ENCODE measurements at places on chromosomes 7 and 10.

DNA sequence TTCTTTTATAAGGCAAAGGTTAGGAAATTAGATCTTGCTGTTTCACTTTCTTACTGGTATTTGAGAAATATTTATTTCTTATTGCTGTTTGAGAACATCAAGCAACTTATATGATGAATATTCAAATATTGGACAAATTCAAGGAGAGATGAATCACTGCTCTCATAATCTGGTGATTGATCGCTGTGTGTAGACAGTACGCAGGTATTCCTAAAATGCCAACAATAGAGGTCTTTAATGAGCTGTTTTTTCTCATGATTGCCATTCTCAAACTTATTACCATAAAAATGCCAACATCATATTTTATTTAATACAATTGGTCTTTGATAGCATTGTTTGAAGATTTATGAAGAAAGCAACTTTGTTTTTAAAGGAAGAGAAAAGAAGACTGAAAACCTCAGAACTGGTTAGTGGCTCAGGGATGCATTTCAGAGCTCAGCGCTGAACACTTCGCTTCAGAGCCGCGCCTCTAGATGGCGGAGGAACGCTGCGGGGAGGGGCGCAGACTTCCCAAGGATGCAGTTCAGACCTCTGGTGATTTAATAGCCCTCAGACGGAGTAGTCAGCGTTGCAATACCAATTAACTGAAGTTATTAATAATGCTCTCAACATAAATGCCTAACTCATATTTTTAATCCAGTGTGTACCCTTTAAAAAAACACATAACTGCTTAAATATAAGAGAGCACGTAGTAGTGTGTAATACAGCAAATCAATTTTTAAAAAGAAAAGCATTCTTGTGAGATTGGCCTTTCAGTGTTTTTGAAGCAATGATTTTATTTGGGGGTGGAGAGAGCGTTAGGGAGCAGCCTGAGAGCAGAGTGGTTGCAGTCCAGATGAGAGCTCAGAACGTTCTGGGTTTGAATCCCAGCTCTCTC is 38.5 kb upstream of the STEAP4 start:
- DNase-seq, result no peak

DNA sequence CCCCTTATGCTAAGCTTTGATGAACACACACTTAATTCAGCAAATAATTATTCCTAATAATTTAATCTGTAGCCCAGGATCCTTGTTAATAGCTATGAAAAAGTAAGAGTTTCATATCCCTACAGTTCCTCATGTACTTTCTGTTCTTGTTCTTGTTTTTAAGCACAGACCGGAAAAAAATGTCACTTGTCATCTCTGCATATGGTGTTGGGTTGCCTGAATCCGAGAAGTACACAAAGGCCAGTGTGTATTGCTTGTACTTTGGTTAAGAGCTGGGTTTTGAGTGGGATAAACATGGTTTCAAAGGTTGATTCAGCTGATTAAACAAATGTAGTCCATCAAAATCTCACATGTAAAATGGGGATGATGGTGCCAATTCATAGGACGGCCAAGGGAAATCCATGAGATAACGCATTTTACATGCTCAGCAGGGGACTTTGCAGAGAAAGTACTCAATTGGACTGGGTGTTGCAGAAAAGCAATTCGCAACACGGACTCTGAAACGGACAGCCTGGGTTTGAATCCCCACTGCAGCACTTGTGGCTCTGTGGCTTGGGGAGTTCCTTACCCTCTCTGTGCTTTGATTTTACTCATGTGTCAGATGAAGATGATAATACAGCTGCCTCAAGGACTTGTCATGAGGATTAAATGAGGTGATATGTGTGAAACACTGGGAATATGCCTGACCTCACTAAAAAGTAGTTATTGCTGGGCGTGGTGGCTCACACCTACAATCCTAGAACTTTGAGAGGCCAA is 71.7 kb downstream of the MAP3K8 start:
- DNase-seq, result no peak

DNA sequence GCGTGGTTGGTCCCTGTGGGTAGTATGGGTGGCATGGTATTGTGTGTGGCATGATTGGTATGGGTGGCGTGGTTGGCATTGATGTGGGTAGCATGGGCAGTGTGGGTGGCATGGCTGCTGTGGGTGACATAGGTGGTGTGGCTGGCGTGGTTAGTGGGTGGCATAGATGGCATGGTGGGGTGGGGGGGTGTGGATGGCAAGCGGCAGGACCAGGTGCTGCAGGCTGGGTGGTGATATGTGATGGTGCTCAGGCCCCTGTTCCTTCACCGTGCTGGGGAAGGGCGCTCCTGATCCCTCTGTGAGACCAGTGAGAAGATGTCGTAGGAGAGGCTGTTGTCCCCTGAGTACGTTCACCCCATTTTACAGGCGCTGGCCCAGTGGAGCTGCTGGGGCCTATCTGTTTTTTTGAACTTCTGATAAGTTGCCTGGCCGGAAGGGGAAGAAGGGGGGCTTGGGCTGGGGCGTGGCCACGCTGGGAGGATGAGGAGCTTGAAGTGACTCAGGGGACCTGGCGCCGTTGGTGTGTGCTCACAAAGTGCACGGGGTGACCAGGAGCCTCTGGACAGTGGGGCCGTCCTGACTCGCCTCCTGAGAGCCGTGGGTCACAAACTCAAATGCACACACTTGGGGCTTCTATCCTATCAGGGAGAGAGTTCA is 17.5 kb downstream of the INPP5A start:
- no peak for DNase-seq

DNA sequence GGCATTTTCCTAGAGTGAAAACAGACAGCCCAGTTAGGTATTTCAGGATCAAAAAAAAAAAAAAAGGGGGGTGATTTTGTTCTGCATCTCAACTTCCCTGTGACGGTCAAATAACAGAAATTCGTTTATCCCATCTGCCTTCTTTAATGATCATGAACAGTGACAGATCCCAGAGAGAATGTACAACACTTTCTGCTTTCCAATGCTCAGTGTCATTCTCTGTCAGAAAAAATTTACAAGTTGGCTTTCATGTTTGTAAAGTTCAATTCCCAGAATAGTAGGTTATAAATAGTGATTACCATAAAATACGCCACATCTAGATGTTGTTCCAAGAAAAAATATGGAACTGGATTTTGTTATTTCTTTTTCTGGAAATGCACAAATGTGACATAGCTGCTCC is 1013.2 kb upstream of the PHF14 start:
- no peak for DNase-seq

- DNase-seq, result no peak
Observed at GRCh38 chr10:12469345-12469744, 120.0 kb downstream of the CAMK1D start.

- DNase-seq, result peak; percentile 28
Observed at GRCh38 chr7:131604841-131605279, 48.4 kb upstream of the PODXL start.

DNA sequence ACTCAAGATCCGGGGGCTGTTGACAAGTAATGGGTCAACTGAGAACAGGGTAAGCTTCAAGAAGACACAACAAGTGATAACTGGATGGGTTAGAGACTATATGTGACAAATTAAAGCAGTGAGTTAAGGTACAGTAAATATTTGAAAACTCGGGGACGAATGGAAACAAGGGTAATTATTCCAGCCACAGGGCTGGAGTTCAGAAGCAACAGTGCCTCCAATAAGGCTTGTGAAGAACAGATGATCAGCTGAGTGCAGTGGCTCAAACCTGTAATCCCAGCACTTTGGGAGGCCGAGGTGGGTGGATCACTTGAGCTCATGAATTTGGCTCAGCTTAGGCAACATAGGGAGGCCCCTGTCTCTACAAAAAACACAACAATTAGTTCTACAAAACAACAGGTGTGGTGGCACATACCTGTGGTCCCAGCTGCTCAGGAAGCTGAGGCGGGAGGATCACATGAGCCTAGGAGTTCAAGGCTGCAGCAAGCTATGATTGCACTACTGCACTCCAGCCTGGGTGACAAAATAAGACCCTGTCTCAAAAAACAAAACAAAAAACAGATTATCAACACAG is 20.5 kb upstream of the DLD start:
- DNase-seq, result no peak

GRCh38 chr10:62637249-62638061 is 167.1 kb upstream of the ADO start:
- no peak for DNase-seq

DNA sequence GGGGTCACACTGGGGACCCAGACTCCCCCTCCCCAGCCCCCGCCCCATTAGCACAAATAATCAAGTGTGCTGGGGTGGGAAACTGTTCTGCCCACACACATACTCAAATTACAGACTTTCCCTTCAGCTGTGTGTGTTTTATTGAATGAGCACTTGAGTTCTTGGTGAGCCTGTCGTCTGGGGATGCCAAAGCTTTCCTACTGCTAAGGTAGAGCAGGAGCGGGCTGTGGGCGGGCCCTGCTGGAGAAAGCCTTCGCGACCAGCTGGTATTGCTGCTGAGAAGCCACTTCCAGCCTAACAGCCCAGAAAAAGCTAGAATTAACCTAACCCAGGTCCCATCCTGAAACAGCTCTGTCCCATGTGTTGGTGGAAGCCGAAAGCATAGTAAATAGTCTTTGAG is 87.0 kb upstream of the KMT2E start:
- DNase-seq, result no peak

GRCh38 chr10:70472799-70473454 is 5.6 kb upstream of the PALD1 start:
- no peak for DNase-seq

GRCh38 chr7:120164-120991 is 72.0 kb upstream of the FAM20C start:
- DNase-seq, result no peak

GRCh38 chr7:91784469-91784868 is 96.0 kb downstream of the MTERF1 start:
- peak; percentile 38 for DNase-seq

- no peak for DNase-seq
Observed at GRCh38 chr10:28619455-28619854, 57.9 kb upstream of the BAMBI start.

GRCh38 chr10:61547297-61547696 is 94.1 kb upstream of the TMEM26 start:
- DNase-seq, result no peak

DNA sequence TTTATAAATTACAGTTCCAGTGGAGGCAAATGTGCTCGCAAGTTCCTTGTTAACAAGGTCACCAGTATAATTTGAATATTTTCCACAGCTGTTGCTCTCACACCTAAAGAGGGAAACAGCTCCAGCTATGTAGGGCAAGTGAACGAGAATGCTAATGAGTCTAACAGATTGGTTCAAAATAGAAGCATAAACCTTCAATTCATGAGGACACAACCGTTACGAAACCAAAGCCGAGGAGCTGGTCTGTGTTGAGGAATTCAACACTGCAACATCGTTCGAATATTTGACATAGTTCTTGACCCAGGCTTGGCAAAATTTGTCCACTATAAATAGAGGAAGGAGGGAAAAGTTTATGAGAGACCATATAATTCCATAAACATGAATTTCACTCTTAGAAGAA is 161.3 kb downstream of the KLF6 start:
- peak; percentile 24 for DNase-seq
